Activated CD4-positive, alpha-beta T cell treated with anti-CD3 and anti-CD28 coated beads for 48 hours (primary cell): ENCODE measurements at places on chromosomes 11 and 22.

DNA sequence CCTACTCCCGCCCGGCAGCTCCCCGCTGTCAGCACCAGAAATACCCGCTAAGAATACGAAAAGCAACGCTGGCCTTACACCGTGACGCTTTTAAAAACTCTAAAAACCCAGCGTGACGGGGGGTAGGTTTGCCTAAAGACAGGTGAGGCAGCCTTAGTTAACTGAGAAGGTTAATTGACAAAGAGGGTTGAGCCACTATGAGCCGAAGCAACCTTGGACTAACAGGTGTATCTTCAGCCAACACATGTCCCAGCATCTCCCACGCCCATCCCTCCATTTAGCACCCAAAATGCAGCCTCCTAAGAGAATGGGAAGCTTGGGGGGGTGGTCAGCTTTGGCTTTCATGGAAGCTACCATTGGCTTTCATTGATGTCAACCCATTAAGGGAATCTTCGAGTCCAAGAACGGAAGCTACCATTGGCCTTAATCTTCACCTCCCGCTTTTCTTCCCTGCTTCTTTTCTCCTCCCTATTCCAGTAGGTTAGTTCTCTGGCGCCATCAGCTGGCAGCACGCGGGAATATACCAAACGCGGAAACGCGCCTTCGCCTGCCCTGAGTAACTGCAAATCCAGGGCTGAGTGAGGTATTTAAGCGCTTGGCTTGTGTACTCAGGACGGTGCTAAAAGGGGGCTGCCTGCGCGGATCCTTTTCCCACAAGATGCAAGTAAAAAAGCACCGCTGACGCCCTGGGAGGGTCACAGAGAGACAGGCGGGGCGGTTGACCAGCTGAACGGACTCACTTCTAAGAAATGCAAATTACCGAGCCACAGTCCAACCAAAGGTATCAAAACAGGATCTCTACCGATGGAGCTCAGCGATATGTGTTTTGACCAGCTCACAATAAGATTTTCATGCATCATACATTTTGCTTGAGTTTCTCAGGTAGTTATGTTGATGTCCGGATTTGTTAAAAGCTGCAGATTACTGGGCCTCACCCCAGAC, 38.5 kb upstream of the GLYATL1 start:
- DNase-seq, result peak; percentile 75

DNA sequence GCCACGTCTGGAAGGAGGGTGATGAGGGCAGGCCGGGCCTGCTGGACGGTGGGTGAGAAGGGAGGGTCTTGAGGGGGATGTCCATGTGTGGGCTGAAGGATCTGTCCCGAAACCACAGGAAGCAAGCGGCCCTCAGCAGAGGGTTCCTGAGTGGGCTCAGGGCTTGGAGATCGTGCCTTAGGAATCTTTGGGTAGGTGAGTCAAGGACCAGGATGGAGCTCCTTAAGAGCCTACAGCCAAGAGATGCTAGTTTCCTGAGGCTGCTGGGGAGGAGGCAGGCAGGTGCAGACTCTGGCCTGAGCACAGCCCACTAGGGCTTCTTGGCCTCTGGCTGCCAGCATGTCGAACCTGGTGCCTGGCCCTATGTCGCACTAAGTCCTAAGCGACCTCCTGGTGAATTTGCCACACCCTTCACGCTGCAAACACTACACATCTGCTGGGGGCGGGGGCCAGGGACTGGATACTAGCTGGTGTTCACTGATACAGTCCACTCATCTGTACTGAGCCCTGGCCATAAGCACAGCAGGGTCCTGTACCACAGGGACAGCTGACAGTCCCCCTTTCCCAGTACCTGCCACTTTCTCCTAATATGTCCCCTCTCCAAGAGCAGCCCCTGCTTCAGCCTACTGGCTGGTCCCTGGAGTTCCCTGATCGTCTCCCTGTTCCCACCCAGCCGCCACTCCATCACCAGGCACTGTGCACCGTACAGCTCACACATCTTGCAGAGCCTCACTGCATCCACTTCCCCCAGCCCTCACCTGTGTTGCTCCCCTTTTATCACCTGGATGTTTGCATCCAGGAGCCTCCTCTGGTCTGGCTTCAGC, 19.5 kb downstream of the GNAZ start:
- no peak for DNase-seq

- DNase-seq, result no peak
Measured at GRCh38 chr11:36088266-36088972, 144.6 kb downstream of the LDLRAD3 start.

DNA sequence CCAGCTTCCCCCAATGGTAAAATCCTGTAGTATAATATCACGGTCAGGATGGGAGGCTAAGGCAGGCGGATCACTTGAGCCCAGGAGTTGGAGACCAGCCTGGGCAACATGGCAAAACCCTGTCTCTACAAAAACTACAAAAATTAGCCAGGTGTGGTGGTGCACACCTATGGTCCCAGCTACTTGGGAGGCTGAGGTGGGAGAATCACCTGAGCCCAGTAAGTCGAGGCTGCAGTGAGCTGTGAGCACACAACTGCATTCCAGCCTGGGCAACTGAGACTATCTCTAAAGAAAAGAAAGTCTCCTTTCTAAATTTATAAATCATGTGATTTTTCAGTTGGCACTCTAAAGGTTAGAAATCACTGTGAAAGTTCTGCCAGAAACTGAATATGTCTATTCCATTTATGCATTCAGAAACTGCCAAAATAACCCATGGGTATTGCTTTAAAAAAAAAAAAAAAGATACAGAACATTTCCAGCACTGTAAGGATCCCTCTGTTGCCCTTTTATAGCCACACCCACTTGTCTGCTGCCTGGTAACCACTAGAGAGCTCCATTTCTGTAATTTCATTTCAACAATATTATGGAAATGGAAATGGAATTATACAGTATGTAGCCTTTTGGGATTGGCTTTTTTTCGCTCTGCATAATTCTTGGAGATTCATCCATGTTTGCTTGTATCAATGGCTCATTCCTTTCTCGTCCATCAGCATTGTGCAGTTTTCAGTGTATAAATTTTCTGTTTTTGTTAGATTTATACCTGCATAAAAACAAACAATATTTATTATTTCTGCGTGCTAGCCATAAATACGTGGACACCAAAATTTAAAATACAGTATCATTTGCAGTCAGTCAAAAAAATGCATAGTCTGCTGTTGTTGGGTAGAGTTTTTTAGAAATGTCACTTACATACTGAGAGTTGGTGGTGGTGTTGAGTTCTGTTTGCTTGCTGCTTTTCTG, 9.4 kb downstream of the CDC45 start:
- no peak for DNase-seq

- DNase-seq, result no peak
Measured at GRCh38 chr11:78459738-78460137, 42.1 kb upstream of the GAB2 start.

GRCh38 chr11:132078264-132079076, 708.1 kb downstream of the NTM start:
- DNase-seq, result no peak
